ENCODE measurements at places on chromosomes 3 and 15. TPM values are rescaled to one million over a fixed set of nuclear protein-coding genes. Genes with fewer than 3 reads are reported as not detected.

Gene HACD2
- 29.5 TPM for total RNA-seq

Gene SLC41A3
- total RNA-seq = 53.7 TPM

Gene P2RY12
- total RNA-seq = 3.6 TPM

Gene GOLGA8K
- 0.73 TPM for total RNA-seq

Gene SEMA3F
- total RNA-seq = 26.9 TPM

Gene XIRP1
- total RNA-seq = not detected

Gene GPR149
- total RNA-seq = not detected

DNA sequence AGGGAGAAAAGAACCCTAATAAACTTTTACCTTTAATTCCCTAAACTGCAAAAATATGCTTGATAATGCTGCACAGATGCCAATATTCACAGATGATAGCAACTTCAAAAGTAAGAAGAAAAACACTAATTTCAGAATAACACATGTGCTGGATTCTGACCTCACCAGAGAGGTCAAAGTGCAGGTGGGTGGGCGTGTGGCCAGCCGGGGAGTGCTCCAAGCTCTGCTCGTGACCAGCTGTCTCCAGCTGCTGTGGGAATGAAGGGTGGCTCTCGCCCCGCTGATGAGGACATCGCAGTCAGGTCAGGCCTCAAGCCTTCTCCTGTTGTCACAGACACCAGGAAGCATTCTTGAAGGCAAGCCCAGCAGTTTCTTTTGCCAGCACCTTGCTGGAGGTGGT is 57.1 kb downstream of the ADAMTS17 start:
- no peaks in the 10 kb centered on the region for H3K27me3 ChIP-seq
- peak overlapping the region; percentile 52 for H3K27ac ChIP-seq
- no peak overlapping the region for H3K4me3 ChIP-seq
- H3K4me1 ChIP-seq = no peaks in the 10 kb centered on the region

GRCh38 chr3:30269751-30270445 is 336.5 kb upstream of the TGFBR2 start:
- no peaks in the 10 kb centered on the region for H3K36me3 ChIP-seq
- no peak overlapping the region for H3K4me3 ChIP-seq
- H3K4me1 ChIP-seq = no peaks in the 10 kb centered on the region
- no peak for DNase-seq
- H3K27ac ChIP-seq = no peak overlapping the region

Gene DPPA4
- not detected for total RNA-seq

Gene CCDC54
- not detected for total RNA-seq

- peaks cover 25% of the 10 kb centered on the region for H3K27me3 ChIP-seq
- H3K27ac ChIP-seq = no peak overlapping the region
- no peak overlapping the region for H3K4me3 ChIP-seq
- DNase-seq = no peak
- no peaks in the 10 kb centered on the region for H3K4me1 ChIP-seq
Observed at GRCh38 chr15:66038387-66039116, 169.3 kb downstream of the RAB11A start.

Gene SAMD7
- not detected for total RNA-seq

GRCh38 chr3:177294221-177294620 is 96.9 kb upstream of the TBL1XR1 start:
- no peaks in the 10 kb centered on the region for H3K27me3 ChIP-seq
- H3K36me3 ChIP-seq = no peaks in the 10 kb centered on the region
- no peak overlapping the region for H3K27ac ChIP-seq
- no peaks in the 10 kb centered on the region for H3K4me1 ChIP-seq

DNA sequence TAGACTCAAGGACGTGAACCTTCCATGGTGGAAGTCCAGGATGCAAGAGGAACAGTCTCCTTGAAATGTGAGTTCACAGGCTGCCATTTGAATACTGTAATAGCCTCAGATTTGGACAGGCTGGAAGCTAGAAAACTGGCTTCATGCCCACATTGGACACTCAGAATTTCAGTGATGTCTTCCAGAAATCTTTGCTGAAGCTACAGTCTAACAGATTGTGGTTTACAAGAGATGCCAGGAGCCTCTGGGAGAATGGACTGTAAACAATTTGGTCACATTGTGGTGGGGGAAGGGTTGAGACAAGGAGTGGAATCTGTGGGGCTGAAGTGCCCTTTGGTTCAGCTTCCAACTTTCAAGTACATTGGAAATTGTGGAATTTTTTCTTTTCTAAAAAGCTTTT is 252.0 kb upstream of the PROK2 start:
- no peak overlapping the region for H3K27ac ChIP-seq
- no peaks in the 10 kb centered on the region for H3K4me1 ChIP-seq
- H3K27me3 ChIP-seq = no peaks in the 10 kb centered on the region
- no peak for DNase-seq
- H3K36me3 ChIP-seq = no peaks in the 10 kb centered on the region

DNA sequence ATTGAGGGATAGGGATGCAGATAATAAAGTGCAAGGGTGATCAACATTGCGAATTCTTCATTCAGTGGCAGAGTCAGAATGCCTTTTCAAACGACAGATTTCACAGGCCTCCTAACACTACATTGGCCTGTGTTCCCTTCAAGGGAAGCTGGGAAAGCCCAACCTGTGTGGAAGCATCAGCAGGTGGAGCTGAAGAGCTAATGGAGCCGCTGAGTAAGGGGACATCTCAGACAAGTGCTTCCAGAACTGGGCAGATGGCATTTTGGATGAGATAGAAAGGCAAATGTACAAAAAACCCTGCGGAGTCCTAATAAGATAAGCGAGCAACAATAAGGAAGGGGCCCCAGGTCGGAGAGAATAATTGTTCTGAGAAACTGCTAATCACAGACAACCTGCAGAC is 8.5 kb upstream of the SLC24A5 start:
- no peaks in the 10 kb centered on the region for H3K36me3 ChIP-seq
- H3K4me1 ChIP-seq = no peaks in the 10 kb centered on the region
- H3K4me3 ChIP-seq = no peak overlapping the region
